ENCODE measurements at places on chromosomes 12 and 14.

- DNase-seq: no peak
Measured at GRCh38 chr14:104536942-104537612, 42.5 kb upstream of the C14orf180 start.

- DNase-seq: no peak
Measured at GRCh38 chr12:103442182-103442555, 53.6 kb downstream of the C12orf42 start.

DNA sequence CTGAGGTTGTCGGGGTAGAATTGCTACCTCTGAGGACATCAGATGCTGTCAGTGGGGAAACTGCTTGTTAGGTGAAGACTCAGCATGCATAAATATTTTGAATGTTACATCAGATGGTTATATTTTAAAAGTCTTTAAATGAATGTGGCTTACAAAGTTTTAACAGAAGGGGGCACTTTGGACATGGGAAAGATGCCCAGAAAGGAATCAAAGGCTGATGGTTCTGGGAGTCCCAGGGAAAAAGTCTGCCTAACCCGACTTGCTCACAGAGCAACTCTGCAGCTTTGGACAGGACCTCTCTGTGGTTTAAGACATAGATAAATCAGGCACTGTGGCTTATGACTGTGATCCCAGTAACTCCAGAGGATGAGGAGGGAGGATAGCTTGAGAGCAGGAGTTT, 474.9 kb downstream of the ATP23 start:
- DNase-seq: no peak

- DNase-seq: no peak
Measured at GRCh38 chr14:104515811-104516780, 63.5 kb upstream of the C14orf180 start.

Measured in inflammatory macrophage (primary cell).